ENCODE measurements at places on chromosomes 16 and 17.

DNA sequence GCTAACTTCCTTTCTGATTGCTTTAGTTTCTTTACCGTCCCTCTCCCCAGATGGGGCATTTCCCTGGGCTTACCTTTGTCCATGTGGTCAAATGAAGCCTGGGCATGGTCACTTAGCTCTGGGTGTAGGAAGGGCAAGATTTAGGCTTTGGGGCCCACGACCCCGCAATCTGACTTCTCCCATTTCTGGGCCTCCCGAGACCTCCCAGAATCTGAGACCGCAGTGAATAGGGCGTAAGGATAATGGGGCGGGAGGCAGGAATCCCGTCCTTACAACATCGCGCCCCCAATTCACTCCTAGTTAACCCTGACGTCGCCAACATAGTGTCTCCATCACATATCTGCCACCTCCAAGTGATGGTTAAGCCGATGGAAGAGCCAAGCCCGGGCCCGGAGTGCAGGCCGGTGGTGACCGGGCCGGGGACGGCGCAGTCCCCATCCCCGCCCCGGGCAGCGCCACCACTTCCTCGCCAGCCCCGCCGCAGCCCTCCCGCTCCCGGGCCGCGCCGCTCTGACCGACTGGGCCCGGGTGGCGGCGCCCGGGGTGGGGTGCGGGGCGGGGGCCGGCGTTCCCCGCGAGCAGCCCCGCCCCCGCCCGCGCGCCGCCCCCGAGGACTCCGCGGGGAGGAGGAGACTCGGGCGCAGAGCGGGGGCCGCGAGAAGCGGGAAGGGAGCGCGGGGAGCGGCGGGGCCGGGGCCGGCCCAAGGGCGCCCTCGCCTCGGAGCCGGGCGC lies at the start of gene RHBDL3:
Gene RHBDL3, plus strand, starts transcription at position 641 of the 732 bp plus-strand sequence. CDS start 358 bp downstream, outside the sequence.
- no peak for DNase-seq

DNA sequence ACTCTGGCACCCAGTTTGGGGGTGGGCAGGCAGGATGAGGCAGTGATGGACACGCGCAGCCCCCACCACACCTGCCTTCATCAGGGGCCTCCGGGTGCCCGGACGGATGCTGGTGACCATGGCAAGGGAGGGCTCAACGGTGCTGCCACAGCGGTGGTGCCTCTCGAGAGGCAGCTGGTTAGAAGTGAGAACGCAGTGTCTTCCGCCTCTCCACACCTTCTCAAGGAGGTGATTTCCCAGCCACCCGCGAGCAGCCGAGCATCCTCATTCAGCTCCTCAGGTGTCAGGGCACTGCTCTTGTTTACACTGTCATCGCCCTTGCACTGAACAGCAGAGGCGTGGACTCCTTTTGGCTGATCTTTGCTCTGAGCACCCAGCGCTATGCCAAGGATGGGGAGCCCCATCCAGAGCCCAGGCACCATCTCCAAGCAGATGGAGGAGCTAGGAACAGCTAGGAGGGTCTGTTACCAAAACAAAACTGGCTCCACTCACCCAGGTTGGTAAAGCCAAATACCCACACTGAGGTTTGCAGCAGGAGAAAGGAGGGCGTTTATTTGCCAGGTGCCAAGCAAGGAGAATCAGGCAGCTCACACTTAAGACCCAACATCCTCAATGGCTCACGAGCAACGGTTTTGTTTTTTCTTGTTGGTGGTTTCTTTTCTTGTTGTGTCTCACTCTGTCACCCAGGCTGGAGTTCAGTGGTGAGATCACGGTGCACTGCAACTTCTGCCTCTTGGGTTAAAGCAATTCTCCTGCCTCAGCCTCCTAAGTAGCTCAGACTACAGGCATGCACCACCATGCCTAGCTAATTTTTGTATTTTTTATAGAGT lies 174.3 kb upstream of the TNRC6C start:
- no peak for DNase-seq

DNA sequence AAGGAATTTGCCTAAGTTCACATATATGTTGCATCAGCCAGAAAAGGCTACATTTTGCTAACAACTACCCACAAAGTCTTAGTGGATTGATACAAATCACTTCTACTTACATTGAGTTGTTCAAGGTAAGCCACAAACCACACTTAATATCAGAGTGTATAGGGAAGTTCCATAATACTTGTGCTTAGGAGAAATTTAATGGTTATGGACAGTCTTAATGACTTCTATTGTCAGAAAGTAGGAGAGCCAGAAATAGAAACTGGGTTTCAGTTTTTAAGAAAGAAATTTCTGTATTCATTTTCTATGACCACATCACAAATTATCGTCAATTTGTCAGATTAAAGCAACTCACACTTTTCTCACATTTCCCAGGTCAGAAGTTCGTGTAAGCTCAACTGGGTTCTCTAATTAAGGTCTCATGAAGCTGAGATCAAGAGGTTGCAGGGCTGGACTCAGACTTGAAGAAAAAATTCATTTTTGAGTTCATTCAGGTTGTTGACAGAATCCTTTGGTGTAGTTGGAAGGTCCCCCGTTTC lies 695.7 kb downstream of the CDH11 start:
- no peak for DNase-seq

DNA sequence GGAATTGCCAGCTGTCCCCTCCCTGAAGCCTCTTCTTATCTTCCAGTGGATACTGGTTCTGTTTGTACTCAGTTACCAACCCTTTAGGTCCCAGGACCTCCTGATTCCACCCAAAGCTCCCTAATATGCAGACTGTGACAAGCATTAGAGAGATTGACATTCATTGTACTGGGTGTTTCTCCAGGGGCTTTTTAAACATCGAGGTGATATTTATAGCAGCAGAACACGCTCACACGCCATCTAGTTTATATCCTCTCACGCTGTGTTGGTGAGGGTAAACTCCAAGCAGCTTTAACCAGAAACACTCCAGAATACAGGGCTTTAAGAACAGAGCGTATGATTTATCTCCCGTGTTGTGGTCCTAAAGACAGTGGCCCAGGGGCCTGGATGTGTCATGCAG lies 238.4 kb downstream of the IRF8 start:
- DNase-seq, result no peak

DNA sequence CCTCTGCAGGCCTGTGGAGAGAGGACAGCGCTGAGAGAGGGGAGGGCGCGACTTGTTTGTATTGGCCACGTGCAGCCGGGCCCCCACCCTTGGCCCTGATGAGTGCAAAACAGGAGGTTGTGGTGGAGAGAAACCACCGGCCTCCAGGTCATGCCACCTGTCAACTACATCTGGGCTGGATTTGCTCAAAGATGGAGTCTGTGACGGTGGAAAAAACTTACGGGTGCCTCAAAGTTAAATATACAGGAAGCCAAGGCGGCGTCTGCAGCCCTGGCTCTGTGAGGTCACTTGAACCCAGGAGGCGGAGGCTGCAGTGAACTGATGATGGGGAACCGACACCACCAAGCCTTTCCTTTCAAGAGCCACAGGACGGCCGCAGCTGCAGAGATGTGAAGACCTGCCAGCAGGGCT lies 15.7 kb downstream of the C16orf74 start:
- no peak for DNase-seq

- peak; percentile 77 for DNase-seq
These were observed 7.6 kb downstream of the MRM1 start for GRCh38 chr17:36608794-36609497.

DNA sequence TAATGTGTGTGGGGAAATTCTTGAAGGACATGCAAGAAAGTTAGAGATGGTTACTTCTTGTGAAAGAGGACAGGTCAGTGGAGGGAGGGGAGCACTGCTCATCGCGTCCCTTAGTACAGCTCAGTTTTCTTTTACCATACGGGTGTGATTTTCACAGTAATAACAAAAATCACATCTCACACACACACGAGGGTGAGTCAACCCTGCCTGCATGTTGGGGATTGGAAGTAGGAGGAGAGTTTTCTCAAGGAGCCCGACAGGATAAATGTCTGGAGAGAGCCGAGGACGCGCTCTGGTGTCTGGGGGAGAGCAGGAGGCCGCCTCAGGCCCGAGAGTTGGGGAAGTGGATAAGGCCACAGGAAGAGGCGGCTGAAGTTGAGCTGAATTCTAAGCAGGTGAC lies 16.4 kb downstream of the PLCD3 start:
- DNase-seq, result no peak

GRCh38 chr17:10105513-10106001 lies 92.8 kb downstream of the GAS7 start:
- no peak for DNase-seq

GRCh38 chr17:63015824-63016223 lies 49.8 kb downstream of the TANC2 start:
- DNase-seq, result no peak

DNA sequence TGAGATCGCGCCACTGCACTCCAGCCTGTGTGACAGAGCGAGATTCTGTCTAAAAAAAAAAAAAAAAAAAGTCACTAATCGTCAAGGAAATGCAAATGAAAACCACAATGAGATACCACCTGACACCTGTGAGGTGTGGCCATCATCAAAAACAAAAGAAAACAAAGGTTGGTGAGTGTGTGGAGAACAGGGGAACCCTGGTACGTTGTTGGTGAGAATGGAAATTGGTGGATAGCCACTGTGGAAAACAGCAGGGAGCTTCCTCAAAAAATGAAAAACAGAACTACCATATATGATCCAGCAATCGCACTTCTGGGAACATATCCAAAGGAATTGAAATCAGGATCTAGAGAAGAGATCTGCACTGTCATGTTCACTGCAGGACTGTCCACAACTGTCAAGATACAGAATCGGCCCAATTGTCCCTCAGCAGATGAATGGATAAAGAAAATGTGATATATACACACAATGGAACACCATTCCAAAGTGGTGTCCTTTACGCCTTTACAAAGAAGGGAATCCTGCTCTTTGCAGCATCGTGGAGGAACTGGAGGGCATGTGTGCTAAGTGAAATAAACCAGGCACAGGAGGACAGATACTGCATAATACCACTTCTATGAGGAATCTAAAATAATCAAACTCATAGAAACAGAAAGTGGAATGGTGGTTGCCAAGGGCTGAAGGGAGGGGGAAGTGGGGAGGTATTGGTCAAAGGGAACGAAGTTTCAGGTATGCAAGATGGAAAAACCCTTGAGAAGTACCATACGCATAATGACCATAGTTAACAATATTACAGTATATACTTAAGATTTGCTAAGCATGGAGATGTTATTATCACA lies 63.5 kb upstream of the PLCG2 start:
- DNase-seq, result no peak

DNA sequence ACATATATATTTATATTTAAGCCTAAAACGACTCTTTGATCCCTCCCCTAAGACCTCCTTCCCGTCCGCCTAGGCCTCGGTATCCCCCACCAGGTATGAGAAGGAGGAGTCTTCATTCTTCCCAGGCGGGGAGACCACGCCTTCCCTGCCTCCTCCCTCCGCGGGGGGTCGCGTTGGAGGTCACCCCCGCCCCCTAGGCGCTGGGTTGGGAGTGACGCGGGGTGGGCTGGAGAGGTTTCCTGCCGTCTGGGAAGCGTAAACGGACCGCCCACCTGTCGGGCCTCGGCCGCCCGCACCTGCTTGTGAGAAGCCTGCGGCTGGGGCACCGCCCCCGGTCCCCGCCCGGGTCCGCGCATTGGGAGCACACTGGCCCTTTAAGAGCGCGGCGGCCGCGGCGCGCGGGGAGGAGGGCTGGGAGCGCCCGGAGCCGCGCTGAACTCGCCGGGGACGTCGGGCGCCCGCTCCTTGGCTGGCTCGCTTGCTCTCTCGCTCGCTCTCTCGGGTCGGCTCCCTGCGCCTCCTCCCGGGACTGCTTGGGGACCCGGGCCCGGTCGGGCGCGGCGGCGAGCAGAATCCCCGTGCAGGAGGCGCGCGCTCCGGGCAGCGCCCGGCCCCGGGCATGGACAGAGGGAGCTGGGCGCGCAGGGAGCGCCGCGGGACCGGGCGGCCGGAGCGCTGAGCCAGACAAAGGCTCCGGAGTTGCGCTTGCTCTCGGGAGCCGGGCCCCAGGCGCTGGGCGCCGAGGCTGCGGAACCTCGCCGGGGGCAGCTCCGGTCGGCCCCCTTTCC lies at the start of gene MMP15:
Gene MMP15, plus strand, starts transcription at position 404 of the 788 bp plus-strand sequence. CDS start 597 bp downstream, outside the sequence.
- peak; percentile 92 for DNase-seq

All from DMS153 (cell line).